ENCODE measurements at places on chromosomes 11 and 22.

GRCh38 chr11:72712168-72712751 is 38.0 kb upstream of the PDE2A start:
- DNase-seq: no peak

DNA sequence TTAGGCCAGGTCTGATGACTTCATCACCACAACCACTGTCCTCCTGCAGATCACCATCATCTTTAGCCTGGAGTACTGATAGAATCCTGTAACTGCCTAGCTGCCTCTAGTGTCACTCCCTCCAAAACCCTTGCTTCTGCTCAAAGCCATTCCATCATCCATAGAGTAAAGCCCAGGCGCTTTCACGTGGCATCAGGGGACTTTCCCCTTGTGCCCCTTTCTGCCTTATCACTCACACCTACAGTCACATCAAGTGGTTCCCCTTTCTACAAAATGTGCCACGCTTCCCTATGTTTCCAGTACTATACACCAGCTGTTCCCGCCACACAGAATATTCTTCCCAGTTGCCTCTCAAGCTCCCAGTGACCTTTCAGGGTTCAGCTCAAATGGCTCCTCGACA is 75.9 kb downstream of the MN1 start:
- DNase-seq: no peak

GRCh38 chr11:59224351-59224928 is 11.7 kb upstream of the MPEG1 start:
- DNase-seq: no peak

GRCh38 chr11:124113890-124114289 is 1.4 kb upstream of the VWA5A start:
- no peak for DNase-seq

DNA sequence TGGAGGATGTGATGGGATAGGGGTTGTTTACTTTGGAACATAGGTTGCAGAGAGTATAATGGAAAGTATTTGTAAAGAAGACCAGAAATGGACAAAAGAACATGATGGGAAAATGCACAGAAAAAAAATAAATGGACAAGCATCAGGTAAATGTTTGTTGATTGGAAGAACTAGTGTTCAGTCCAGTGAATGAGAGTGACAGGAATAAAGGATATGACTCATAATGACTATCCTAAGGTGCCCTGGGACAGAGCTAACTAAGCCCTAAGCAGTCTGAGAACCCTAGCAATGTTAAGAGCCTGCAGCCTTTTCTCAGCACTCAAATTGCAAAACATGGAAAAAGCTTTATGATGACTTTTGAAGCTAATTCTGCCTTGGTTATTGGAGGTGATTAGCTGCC is 732.8 kb upstream of the ANO5 start:
- no peak for DNase-seq

- no peak for DNase-seq
Measured at GRCh38 chr11:63883791-63884190, 33.2 kb downstream of the RCOR2 start.

Measured in amniotic stem cell (primary cell).